ENCODE measurements at places on chromosomes 1 and 21.

GRCh38 chr1:235368428-235368827 lies 1.2 kb downstream of the TBCE start:
- no peak for DNase-seq

DNA sequence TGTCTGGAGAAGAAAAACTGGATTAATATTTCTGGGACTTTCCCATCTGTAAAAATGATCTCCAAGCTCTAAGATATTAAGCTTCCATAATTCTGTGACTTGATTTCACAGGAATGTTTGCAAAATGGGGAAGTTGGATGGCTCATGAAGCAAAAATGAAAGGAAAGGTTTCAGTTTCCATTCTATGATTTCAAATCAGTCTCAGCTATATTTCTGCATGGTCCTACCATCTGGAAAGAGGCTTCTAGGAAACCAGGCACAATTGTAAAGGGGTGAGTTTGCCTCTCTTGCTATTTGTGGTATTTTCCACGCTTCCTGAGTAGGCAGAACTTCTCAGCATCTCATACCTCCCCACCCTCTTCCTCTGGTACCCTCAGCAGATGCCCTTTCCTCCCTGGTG lies 22.4 kb upstream of the ACTN2 start:
- DNase-seq = no peak

DNA sequence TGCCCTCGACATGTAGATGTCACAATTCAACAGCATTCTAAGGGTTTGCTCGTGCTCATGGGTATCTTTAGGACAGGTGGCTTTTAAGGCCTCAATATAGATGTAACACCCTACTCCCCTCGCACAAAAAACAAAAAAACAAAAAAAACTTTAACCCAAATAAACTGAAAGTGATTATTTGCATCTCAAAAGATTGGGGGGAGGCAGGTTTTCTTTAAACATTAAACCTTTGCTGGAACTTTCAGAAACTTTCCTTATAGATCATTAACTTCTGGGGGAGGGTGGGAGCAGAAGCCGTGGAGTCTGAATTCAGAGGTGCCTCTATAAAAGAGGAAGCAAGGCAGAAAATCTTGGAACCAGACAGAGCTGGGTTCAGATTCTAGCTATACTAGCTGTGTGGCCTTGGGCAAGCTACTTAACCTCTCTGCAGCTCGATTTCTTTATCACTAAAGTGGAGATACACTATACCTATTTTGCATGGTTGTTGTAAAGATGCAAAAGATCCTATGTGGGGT lies 3.2 kb upstream of the KIAA1614 start:
- DNase-seq = no peak

DNA sequence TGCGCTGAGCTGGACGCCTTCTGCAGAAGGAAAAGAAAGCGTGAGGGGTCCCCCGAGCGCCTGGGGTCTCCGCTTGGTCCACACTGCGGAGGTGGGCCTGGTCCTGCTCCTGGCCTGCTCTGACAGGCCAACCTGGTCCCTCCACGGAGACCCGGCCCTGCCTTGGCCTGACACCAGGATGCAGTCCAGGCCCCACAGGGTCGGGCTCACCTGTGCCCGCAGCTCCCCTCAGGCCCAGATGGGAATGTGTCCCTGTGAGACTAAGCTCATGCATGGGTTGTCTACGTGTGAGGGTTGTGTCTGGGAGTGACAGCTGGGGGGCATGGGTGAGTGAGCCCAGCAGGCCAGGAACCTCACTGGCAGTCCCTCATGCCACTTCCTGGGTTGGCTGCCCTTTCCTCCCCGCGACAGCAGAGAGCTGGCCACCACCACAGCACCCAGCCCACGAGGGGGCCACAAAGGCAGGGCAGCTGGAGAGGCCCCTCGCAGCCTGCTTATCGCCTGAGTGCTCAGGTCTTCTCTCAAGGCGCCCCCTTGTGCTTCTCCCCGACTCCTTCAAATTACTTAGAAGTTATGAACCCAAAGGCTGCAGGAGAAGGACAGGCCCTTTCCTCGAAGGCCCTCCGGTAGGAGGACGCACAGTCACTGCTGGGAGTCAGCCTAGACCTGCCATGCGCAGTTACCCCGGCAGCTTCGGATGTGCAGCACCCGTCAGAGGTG lies 41.1 kb downstream of the SLC45A1 start:
- DNase-seq = no peak

- no peak for DNase-seq
Observed at GRCh38 chr1:203548892-203549291, 54.9 kb downstream of the OPTC start.

DNA sequence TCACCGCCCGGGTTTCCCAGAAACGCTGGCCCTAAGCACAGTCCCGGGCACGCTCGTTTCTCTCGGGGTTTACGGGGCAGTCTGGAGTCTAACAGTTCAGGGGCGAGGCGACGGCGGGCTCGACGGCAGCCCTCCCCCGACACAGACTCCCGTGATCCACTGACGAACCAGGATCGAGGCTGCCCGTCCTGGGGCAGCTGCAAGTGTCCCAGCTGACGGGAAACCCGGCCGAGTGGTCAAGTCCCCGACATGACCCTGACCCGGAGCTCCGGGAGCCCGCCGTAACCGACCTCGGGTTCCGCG lies 494 bp downstream of the UBE2J2 start:
- DNase-seq = no peak

DNA sequence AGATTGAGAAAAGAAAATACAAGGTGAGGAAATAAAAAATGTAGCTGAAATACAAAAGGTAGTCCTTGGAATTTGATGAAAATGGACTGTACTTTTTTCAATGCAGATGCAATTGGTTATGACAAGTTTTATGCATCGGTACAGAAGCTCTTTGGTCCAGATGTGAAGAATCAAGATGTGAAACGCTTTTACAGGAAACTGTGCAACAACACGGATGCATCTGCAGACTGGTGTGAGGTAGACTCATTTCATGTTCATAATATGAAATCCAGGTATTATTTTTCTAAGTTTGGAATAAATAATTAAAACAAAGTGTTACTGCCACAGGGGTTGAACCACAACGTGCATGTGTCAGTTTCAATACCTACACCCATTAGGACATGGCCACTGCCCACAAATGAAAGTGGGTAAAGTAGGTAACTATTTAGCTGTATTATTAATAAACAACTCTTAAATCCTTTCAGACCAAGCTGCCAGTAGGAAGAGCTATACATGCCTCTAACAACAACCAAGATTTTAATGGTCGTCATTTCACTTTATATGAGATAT lies 8.4 kb downstream of the WDR64 start:
- no peak for DNase-seq

GRCh38 chr21:28875078-28875477 lies 117.6 kb downstream of the LTN1 start:
- DNase-seq = no peak

DNA sequence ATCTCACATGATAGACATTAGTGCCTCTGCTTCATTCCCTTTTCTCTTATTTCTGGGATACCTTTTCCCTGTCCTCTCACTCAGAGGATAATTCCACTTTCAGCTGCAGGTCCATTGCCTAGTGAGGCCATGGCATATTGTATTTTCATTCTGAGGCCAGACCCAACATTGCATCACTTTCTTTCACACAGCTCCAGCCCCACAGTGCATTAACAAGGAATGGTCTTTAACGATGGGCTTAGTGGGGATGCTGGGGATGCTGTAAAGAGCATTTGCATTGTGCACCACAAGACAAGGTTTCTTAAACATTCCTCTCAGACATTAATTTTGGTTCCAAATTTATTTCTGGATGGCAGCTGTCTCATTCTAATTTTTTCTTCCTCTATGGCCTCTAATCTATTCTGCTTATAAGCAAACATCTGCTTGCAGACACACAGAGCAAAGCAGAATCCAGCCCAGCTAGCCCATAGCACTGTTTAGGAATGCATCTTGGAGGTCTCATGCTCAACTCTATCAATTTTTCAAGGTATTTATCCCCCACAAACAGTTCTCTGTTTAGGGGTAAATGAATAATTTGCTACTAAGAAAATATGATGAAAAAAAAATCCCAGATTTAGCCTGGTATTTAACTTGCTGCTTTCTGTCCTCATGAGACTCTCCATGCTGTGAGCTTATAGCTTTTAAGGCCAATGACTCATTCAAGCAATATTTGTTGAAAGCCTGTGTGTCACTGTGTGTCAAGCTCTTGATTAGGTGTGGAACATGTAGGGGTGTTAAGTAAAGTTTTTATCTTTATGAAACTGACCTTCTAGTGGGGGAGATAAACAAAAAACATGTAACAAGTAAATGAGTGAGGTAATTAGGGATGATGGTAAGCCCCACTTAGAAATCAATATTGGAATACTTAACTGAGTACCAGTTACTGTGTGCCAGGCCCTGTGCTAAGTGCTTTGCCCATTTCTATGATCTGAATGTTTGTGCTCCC lies 44.5 kb upstream of the CCDC190 start:
- DNase-seq = peak; percentile 43

Data from NCI-H446 treated with DMSO at 0.1 percent for 48 hours (cell line).